ENCODE measurements at places on chromosomes 16 and 17.

GRCh38 chr17:53765129-53765528, 57.6 kb upstream of the KIF2B start:
- no peak for DNase-seq

DNA sequence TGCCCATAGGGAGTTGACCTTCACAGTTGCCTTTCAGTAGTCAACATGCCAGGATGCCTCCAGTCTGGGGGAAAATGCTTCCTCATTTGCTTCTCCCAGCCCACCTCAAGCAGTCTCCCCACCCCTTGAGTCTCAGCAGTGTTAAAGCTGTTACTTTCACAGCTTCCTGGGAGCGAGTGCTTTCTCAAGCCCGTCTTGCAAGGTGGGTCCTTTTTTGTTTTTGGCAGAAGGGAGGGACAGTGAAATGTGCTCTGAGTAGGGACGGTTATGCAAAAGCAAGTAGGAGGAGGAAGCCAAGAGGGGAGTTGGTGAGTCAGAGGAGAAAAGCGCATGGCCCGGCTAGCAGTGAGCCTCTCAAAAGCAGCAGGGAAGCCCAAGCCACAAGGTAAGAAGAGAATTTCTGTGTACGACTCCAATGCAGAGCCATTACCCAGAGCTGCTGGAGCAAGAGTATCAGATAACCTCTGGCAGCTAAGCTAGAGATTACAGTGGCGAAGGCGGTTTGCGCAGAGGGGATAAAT, at the start of gene CHST4:
Gene CHST4, plus strand, starts transcription at position 316 of the 521 bp plus-strand sequence. CDS start 10,252 bp downstream, outside the sequence.
- DNase-seq = peak; percentile 57

DNA sequence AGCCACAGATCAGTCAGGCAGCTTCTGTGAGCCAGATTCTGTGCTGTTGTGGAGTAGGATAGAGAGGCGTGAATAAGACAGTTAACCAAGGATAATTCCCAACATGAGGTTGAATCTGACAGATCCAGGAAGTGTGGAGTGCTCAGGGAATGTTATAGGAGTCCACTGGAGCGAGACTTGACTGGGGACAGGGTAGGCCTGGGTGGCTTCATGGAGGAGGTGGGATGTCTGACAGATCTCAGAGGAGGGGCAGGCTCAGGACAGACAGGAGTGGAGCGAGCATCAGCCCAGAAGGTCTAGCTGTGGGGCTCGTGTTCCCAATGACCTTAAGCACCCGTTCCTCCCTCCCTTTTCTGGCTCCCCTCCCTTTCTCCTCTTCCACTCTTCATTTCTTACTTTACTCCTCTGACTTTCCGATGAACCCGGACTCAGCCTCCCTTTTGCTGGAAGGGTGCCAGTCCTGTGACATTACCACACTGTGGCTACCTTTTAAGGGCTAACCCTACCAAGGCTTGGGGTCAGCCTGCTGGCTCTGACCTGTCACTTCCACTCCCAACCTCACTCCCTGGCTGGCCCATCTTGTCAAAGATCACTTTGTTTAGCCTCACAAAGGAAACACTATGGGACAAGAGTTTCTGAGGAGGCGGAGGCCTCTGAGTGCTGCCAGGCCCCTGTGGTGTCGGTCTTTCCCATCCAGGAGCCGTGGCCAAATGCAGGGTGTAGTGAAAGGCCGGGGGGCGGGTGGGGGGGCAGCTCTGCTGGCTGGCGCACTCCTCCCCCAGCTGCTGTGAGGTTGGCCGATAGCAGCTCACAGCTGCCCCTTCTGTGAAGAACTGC, 28.5 kb upstream of the EFCAB13 start:
- no peak for DNase-seq

DNA sequence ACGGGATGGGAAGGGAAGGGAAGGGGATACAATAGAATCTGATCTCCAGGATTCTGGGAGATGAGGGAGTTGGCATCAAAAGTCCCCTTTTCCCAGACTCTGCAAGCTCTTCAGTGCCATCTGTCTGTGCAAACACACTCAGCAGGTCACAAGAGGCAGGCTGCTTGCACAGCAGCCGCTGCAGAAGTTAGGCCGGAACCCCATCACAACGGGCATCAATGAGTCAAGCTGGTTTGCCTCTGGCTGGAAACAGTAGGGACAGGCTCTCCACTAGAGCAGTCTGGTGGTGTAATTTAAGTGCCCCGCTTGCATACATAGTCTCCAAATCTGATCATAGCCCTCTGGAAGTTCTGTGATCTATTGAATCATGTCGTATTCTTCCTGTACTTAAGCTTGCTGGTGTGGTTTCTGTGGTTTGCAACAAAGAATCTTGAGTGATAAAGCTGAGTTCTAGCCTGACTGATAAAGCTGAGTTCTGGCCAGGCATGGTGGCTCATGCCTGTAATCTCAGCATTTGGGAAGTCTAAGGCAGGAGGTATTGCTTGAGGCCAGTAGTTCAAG, 33.7 kb upstream of the KDM8 start:
- DNase-seq = peak; percentile 26

GRCh38 chr17:76481071-76481655, 13.8 kb downstream of the AANAT start:
- no peak for DNase-seq

- DNase-seq = peak; percentile 53
Measured at GRCh38 chr17:50426814-50427787, 1.1 kb downstream of the ACSF2 start.

DNA sequence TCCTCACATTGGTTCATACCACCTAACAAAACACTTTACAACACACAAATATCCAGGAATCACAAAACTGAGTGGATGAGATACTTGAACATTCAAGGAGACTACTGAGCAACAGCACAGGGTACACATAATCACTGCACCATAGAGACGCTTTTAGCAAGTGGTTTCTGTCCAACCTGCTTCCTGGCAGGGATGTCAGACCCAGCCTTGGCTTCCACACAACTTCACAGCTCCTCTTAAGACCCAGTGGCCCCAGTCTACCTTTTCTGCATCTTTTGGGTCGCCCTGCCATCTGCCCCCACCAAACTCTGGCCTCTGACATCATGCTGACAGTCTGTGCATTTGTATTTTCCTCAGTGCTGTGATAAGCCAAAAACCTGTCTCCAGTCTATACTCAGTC, 5.9 kb upstream of the CORO6 start:
- no peak for DNase-seq

DNA sequence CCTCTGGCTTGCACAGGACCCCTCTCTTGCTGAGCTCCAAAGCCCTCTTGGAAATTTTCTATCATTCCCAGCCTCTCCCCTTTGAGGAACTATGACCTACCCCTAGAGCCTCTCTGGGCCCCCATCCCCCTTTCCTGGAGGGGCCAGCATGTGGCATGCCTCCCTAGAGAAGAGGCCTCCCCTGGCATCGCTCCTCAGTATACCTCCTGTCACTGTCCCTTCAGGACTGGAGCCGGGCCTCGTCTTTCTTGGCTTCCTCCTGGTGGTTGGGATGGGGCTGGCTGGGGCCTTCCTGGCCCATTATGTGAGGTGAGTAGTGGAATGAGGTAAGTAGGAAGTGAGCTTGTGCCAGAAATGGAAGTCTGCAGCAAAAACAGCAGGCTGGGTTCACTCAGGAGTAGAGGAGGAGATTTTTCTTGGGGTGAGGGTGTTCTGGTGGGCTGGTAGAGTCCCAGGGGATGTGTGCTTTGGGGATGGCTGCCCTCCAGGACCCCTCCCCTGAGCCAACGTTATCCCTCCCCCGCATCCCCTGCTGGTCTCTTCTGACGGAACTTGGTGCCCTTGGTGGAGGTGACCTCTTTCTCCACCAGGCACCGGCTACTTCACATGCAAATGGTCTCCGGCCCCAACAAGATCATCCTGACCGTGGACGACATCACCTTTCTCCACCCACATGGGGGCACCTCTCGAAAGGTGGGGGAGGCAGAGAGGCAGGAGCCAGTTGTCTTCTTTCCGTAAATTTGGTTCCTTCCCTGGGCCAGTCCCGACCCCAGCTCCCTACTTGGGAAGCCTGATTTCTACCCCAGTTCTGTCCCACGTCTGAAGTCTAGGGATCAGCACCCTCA, 4.6 kb downstream of the GUCY2D start:
- DNase-seq = no peak

DNA sequence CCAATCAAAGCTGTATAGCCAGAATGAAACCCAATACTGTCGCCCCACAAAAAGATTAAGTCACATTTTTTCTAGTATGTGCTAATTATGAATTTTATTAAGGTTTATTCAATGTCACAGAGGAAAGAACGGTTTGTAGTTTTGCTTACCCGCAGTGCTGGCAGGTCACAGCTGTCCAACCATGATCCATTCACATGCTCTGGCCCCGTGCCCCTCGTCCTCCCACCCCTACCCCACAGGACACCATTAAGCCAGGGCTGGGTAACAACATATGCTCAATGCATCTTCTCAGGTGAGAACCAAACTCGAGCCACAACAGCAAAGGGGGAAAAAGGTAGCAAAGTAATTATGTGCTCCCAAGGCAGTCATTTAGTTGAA, 589 bp upstream of the FBF1 start:
- DNase-seq = no peak

GRCh38 chr17:55527540-55528118, 16.4 kb upstream of the SMIM36 start:
- peak; percentile 24 for DNase-seq

DNA sequence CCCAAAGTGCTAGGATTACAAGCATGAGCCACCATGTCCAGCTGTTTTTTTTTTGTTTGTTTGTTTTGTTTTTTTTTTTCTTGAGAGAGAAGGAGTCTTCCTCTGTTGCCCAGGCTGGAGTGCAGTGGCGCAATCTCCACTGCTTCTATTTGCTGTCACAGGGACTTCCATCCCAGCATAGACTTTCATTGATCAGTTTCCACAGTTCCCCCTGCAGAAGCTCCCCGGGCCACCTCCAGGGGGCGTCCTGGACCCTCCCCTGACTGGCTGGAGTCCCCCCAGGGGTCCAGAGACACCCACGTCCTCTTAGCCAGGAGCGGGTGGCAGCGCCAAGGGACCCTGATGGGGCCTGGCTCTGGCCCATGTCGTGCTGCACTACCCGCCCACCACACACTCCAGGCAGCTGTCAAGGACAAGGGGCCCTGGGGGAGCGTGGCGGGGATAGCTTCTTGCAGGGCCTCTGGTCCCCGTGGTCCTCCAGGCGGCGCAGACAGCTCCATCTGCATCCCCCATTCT, 3.1 kb upstream of the NPW start:
- no peak for DNase-seq

- no peak for DNase-seq
Measured at GRCh38 chr16:24900230-24900629, 54.5 kb downstream of the SLC5A11 start.

DNA sequence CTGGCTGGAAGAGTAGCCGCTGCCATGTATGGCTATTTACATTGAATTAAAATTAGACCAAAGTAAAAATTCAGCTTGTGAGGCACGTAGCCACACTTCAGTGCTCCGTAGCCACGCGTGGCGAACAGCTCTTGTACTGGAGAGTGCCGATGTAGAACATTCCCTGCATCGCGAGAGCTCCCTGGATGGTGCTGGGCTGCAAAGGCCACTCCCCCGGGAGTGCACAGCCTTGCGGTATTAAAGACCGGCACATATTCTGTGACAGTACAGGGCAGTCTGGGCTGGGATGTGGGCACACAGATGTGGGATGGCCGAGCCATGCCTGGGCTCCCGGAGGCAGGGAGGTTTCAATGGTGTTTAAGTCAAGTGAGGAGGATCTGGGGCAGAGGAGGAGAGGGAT, 102.2 kb downstream of the CMIP start:
- no peak for DNase-seq

GRCh38 chr17:78357177-78357586, 2.7 kb downstream of the SOCS3 start:
- no peak for DNase-seq

DNA sequence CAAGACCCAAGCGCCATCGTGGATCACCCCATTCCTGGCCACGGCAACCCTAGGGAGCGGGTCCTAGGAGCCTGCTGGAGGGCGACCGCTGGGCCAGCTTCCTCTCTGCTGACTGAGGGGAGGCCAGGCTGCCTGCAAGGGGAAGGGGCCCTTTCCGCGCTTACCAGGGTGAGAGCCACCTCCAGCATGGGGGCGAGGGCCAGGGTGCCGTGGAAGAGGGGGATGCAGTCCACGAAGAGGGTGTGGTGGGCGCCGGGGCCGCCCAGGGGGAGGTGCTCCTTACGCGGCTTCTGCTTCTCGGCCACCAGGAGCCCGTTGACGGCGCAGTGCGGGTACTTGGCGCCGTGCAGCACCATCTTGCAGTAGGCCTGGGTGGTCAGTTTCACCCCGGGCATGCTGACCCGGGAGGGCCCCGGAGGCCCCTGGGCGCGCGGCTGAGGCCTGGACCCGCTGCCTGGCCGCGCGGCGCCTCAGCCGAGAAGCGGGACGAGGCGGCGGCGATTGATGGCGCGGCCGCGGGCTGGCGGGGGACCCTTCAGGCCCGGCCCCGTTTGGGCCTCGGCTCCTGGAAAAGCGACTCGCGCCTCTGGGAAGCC, 345 bp downstream of the EMC8 start:
- peak; percentile 58 for DNase-seq

DNA sequence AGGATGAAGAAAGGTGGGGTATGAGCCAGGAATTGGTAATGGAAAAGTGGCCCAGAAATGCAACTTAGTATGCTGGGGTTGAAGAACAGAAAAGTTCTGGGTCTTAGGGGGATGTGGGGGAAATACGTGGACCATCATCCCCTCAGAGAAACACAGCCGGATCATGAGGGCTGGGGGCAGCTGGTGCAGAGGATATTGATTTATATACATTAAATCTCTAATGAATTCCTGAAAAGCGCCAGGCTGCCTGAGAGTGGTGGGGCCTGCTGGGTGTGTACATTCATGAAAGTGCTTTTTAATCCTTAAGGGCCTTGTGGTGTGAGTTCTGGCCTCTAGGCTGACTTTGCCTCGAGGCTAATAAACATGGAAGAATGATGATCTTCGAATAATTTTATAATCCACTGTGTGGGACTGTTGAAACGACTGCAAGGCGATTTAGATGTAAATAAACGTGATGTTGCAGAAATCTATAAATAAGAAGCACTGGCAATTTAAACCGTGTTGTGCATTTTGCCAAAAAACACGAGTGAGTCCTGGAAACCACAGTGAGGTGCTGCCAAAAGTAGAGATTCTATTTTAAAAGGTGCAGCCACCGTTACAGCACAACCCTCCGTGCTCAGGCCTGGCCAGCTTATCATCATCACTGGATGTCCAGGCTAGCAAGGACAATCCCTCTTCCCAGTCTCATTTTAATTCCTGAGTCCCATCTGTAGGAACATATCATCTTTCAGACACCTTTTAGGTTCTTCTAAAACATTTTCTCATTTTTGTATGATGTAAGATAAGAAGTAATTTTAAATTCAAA, 32.1 kb downstream of the PRKAR1A start:
- no peak for DNase-seq

GRCh38 chr17:30084788-30085187, 31.8 kb upstream of the NSRP1 start:
- no peak for DNase-seq

Data from RWPE1 (cell line).